ENCODE measurements at places on chromosomes 13 and 19. TPM values are rescaled to one million over a fixed set of nuclear protein-coding genes. Genes with fewer than 3 reads are reported as not detected.

GRCh38 chr13:91347996-91348905 is 764 bp downstream of the MIR17HG start:
- DNase-seq = peak; percentile 80

DNA sequence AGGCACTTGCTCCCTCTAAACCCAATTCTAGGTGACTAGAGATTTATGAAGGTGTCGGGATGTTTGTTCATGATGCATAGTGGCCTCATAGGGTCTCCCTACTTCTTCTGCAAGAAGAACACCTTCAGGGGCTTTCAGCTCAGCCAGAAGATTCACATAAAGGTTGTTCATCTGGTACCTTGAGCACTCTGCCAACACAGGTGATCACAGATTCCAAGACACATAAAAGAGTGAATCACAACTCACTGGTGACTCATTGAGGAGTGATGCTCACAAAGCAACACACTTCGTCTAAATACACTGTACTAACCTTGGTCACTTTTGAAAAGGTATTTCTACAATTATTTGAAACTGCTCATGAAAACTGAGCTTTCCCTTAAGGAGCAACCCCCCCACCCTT is 6.8 kb upstream of the ZNF324 start:
- no peak for DNase-seq

GRCh38 chr19:37943480-37943879 is 36.5 kb downstream of the SIPA1L3 start:
- no peak for DNase-seq

GRCh38 chr19:14346279-14346678 is 35.0 kb upstream of the ADGRE5 start:
- DNase-seq = no peak

DNA sequence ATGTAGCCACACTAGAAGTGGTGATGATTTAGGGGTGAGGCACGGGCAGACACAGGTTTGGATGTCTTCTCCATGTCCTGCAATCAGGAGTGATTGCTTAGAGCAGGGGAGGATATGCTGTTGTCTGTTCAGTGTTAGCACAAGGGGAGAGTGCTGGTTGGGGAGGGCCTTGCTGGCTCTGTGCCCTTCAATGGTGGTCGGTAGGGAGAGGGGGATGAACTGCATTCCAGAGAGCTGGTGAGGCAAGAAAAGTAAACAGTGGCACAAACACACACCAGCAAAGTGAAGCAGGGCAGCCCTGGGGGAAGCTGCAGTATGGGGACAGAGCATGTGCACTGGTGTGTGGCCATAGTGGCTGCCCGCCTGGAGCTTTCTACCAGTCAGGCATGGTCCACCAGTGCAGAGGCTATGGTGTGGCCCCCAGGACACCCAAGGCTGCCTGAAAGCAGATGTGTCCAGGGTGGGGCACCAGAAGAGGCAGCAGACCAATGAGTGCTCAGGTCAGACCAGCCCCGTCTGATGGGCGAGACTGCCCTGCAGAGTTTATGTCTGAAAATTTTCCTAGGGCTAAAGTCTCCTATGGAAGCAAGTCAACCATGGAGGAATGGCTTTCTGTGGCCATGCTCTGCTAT is 1676.9 kb downstream of the PCDH9 start:
- DNase-seq = no peak

DNA sequence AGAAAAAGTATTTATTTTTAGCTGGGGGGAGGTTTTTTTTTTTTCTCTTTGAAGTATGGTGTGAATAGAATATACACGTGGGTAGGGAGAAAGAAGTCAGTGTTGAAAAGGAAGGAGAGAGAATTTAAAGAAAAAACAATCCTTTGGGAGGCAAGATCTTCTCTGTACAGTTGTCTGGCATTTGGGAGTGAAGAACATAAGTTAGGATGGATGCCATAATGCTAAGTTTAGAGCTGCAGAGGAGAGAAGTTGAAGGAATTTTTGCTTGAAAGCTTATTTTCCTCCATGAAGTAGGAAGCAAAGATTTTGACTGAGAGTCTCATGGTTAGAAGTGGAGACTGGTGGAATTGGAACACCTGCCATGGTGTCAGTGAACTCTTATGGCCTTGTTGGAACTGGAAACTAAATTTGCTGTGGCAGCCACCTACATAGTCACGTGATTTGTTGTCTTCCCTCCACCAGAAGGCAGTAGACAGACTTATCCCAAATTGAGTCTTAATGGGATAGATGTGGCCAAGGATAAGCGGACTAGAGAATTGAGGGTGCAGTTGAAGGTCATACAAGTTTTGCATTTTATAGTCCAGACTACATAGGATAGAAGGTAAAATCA is 22.0 kb downstream of the NDFIP2 start:
- no peak for DNase-seq

GRCh38 chr19:51294211-51294976 is 17.1 kb upstream of the IGLON5 start:
- no peak for DNase-seq

DNA sequence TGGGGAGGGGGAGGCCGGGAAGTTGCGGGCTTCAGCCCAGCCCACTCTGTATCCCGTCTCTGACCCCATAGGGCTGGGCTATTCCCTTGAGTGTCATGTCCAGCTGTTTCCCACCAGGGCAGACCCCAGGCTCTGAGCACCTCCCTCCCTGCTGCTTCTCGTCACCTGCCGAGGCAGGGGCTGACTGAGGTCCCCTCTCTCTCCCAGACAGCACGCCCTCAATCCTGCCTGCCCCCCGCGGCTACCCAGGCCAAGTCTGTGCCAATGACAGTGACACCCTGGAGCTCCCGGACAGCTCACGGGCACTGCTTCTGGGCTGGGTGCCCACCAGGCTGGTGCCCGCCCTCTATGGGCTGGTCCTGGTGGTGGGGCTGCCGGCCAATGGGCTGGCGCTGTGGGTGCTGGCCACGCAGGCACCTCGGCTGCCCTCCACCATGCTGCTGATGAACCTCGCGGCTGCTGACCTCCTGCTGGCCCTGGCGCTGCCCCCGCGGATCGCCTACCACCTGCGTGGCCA is 625 bp downstream of the F2RL3 start:
- no peak for DNase-seq

GRCh38 chr19:18735752-18736151 is 52.3 kb downstream of the CRTC1 start:
- DNase-seq = no peak

DNA sequence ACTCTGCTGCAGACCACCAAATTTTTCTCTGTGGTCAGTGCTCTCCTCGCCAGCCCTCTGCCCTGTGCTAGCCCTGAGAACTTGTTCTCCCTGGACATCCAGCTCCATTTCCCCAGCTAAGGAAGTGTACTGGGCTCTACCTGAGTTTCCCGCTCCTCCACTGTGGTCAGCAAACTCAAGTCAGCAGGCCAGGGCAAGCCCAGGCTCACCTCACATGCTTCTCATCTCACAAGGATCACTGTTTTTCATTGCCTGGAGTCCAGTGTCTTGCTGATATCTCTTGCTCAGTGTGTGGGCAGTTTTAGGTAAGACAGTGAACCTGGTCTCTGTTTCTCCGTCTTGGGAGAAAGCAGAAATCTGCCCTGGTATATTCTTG is 201.4 kb downstream of the FOXO1 start:
- no peak for DNase-seq

DNA sequence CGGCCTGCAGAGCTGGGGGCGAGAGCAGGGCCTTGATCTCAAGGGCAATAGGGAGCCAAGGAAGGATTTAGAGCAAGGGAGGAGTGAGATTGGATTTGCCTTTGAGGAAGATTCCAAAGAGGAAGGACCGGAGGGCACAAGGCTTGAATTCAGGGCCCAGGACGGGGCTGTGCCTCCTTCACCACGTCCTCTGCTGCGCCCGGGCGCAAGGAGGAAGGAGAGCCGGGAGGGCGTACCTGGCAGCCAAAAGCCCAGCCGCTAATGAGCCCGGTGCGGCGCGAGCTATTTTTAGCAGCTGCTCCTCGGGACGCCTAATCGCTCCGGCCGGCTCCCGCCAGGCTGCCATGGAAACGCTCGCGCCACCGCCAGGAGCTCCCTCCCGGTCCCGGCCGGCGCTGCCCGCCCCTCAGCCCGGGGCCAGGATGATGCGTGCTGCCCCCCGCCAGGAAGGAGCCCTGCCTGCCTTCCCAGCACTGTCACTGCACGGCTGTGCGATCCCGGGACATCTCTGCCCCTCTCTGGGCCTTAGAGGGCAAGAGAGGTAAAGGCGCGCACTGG is 31.3 kb downstream of the TINCR start:
- DNase-seq = no peak

DNA sequence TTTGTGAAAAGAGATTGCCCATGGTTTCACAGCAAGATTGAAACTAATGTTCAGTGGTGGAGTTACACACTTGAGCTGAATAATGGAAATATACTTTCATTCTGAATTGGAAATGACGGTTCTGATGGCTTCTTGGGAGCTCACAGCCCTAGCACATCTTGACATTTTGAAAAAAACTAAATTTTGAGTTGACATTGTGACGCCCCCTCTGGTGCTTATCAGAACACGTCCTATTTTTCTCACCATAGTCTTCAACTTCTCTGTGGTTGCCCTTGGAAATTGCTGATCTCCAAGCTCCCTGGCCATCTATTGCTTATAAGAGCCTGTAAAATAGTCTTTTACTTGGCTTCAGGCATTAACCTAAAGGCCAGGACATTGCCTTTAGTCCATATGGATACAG is 202.1 kb downstream of the OXGR1 start:
- DNase-seq = no peak

DNA sequence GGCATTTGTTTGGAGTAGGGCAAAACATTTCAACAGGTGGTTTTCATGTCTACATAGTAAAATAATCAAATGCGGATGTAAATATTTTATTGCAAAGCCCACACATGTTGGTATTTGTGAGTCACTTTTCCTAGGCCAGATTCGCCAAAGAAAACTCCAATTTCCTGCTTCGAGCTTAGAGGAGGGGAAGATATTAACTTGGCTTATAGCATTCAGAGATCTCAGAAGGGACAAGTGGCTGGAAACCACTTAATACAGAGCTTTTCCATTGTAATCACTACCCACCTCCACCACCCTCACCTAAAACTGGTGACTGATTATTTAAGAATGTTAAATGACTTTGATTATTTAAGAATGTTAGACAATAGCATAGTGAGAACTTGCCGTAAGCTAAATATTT is 530.6 kb upstream of the SPRY2 start:
- DNase-seq = no peak

GRCh38 chr19:29062475-29063435 is 150.2 kb downstream of the UQCRFS1 start:
- no peak for DNase-seq

DNA sequence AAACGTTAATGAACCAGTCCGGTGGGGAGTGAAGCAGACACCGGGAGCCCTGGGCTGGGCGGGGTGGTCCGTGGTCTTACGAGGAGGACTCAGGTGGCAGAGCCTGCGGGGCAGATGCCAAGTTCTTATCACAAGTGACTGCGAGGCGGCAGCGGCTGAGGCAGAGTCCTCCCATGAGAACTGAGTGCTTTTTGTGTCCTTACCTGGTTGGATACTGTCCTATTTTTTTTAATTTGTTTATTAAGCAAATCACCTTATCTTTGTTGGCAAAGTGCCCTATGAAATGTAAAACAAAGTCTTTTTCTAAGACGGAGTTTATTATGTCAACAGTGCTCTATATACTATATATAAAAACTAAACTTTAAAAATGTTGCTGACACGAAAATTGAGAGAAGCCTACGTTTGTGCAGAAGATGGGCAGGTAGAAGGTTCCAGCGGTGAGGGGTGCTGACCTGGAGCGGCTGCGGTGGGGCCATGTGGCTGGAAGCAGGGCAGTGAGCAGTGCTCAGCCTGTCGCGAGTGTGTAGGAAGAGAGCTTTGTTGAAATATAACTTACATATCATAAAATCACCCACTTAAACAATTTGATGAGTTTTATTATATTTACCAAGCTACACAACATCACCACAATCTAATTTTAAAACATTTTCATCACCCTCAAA is 82.2 kb downstream of the ATP11A start:
- no peak for DNase-seq

GRCh38 chr19:2026770-2027169 is 11.3 kb upstream of the BTBD2 start:
- DNase-seq = no peak

DNA sequence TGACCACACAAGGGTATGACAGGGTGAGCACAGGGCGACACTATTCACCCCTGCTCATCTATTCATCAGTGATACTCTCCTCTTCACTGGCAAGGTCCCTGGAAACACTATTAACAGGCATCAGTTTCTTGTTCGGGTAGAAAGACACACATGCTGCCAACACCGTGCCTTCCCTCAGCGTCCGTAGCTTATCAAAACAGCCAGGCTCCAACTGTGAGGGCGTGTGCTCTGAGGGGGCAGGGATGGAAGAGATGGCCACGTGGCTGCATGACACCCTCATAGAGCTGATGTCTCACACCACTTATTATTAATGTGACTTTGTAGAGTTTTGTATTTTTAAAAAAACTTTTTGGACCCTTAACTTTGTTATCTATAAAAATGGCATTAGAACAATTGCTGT is 160.3 kb downstream of the ITGBL1 start:
- no peak for DNase-seq

DNA sequence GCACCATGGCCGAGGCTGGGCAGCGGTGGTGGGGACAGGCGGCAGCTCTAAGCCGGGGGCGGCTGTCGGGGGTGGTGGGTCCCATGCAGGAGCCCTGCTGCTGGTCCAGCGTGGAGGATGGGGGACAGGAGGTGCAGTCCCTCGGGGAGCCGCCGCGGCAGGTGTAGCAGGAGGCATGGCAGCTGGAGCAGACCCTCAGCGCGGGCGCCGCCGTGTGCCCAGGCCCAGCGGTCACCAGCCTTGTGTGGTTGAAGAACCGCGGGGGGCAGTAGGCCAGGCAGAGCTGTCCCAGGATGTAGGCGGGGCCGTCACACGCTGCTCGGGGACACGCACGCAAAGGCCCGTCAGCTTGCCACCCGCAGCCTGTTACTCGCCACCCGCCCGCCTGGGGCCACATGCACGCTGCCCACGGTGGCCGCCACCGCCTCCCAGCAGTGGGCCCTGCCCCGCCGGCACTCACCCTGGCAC is 2.9 kb upstream of the C19orf25 start:
- no peak for DNase-seq

DNA sequence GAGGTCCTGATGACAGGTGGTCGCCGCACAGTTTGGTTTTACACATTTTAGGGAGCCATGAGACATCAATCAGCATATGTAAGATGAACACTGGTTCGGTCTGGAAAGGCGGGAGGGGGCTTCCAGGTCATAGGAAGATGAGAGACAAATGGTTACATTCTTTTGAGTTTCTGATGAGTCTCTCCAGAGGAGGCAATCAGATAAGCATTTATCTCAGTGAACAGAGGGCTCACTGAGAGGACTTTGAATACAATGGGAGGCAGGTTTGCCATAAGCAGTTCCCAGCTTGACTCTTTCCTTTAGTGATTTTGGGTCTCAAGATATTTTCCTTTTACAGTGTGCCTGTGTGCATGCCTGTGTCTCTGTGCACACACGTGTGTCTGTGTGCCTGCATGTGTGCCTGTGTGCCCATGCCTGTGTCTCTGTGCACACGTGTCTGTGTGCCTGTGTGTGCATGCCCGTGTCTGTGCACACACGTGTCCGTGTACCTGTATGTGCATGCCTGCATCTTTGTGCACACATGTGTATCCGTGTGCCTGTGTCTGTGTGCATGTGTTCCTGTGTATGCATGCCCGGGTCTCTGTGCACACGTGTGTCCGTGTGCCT is 35.5 kb upstream of the TMEM255B start:
- no peak for DNase-seq

Gene TFDP1
- 44.7 TPM for polyA plus RNA-seq

Gene NXNL1
- not detected for polyA plus RNA-seq

Gene SMIM44
- polyA plus RNA-seq = not detected

Gene AXL
- 0.30 TPM for polyA plus RNA-seq

Data from naive B cell (primary cell).